NAMALWA (cell line): ENCODE measurements at places on chromosomes 2 and 18.

DNA sequence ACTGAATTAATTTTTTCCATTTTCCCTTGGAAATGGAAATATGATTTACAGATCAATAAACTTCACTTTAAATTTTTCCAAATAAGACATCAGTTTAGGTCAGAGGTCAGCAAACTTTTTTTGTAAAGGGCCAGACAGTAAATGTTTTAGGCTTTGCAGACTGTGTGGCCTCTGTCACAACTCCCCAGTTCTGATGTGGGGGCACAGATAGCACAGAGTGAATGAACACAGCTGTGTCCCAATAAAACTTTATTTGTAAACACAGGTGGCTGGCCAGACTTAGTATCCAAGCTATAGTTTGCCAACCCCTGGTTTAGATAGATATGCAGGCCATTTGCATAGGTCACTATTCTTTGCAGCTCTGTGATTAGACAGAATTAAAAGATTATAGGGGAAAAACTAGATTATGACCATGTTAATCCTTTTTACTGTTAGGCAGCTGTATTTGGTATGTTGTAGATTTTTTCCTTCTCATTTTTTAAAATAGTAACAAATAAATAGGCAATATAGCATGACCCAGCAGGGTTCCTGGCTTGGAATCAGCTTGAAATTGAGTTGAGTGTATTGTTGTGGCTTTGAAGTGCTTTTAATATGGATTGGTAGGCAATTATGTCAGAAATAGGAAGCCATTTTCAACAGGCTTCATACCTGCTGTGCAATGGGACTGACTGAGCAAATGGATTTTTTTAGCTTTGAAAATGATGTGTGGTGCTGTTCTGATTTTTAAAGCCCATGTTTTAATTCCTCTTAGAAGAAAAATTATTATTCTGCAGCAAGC, 59.7 kb downstream of the WDSUB1 start:
- DNase-seq, result peak; percentile 23

DNA sequence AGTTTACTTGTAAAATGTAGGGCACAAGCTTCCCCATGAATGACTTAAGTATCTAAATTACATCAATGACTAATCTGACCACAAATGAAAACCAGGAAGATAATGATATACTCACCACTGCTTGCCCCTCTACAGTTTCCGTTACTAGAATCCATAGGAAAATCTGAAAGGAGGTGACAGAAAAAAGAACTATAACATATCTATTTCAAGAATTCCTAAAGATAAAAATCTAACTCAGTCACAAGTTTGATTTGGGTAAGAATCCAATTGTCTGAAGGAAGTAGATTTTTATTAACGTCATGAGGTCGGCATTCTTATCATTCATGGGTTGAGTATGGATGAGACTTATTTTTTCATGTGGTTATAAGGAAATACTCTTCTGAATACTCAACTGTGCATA, 7.8 kb downstream of the FRZB start:
- DNase-seq, result no peak

- no peak for DNase-seq
Measured at GRCh38 chr2:102436323-102436722, 13.4 kb downstream of the IL18RAP start.

- DNase-seq, result no peak
Measured at GRCh38 chr2:132701810-132702209, 31.8 kb upstream of the LYPD1 start.

GRCh38 chr2:106602042-106602441, 114.9 kb downstream of the CD8B2 start:
- DNase-seq, result no peak

DNA sequence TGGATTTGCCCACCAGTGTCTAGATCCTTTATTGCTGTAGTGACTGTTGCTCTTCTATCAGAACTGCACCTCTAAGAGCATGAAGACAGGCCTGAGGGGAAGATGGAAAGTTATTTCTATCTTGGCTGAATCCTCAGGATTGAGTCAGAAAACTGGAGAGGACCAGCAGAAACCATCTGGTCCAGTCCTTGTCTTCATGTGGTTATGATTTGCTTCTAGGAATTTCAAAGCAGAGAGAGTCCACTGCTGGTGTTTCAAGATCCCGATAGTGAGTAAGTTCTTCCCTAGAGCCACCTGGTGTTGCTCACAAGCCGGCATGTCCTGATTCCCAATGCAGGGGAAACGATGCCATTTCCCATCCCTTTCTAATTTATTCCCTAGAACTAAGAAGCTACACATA, 84.2 kb downstream of the NCKAP5 start:
- DNase-seq, result no peak

- no peak for DNase-seq
Measured at GRCh38 chr2:132729522-132729921, 59.5 kb upstream of the LYPD1 start.

GRCh38 chr2:169320561-169320960, 41.8 kb downstream of the LRP2 start:
- no peak for DNase-seq

DNA sequence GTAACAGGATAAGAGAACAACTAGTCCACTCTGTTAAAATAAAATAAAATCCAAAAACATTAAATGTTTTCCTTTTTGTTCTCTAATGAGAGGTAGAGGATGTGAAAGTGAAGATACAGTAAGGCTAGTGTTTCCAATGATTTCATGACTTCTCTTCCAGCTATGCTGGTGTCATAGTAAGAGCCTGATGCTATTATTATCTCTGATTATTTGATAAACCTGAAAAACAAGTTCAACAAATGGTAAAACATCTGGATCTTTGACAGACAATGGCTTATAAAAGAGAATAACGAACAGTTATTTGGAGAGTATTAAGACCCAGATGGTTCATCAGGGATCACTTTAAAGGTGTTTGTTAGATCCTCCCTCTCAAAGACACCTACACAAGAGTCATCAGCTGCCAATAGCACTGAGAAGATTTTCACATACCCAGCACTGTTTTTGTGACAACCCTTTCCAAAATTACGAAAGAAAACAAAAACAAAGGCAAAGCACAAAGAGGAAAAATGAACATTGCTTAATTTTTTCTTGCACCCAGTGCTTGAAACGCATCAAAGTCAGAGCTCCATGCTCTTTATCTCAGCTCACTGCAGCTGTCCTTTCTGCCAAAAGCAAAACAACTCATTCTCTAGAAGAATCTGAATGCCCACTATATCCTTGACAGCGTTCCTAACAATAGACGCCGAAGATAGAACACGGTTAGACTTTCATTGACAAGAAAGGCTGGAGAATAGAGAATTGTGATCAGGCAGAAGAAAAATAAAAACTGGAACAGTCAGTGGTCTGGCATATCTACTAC, 168.6 kb downstream of the SLC8A1 start:
- DNase-seq, result peak; percentile 21

DNA sequence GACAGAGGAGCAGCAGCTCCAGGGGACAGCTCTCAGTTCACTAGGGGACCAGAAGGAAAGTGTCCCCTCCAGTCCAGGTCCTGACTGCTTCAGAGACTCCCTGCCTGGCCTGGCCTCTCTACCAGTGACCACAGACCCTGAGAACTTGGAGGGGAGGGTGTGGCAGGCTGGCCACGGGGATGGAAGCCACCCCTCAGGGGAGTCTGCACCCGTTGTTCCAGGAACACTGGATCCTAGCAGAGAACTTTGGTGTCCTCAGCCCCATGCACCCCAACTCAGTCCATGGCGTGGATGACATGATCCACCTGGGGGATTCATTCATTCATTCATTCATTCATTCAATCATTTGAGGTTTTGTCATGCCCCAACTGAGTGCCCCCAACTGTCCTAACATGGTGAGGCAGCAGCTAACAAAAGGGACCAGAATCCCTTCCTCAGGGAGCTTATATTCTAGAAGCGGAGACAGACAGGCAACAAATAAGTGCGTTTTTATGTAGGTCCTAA, 31.9 kb downstream of the MYO7B start:
- DNase-seq, result no peak

DNA sequence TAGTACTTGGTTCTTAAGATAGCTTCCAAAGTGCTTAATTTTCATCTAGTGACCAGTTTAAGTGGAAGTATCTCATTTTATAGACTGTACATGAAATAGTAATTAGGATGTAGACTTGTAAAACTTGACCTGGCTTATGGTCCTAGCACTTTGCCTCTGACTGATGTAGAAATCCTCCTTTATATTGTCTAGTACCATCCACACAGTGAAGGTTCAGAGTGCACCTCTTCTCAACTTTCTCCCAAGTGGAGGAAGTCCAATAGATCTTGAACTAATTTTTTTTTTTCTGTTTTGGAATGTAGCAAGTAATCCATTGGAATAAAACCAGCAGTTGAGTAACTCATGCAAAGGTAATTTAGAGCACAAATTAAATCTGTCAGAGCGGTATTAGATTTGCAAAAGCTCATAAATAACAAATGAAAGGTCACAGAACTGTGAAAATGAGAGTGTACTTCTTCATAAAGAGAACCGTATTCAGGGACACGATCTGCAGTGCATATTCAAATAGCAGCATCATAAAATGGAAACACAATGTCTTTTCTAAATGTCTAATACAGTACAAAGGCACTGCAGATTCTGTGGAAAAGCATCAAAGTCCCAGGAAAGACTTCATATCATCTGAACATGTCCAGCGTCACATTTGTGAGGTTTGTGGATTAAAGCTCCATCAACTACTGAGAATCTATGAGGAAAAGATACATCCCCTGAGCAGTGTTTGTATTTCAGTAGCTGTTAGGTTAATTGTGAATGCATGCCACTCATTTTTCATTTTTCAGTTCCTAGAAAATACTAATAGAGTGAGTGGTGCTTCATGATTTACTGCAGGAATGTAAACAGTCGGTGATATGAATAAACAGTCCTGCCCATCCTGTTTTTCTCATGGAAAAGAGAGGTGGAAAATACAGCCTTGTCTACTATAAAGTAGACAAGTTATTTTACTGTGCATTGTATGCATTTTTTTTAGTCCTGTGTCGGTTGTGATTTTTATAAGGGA, 100.7 kb downstream of the LYPD6 start:
- no peak for DNase-seq

GRCh38 chr2:159204381-159205144, 81.9 kb downstream of the WDSUB1 start:
- no peak for DNase-seq

GRCh38 chr2:51597086-51597485, 565.2 kb upstream of the NRXN1 start:
- peak; percentile 23 for DNase-seq

DNA sequence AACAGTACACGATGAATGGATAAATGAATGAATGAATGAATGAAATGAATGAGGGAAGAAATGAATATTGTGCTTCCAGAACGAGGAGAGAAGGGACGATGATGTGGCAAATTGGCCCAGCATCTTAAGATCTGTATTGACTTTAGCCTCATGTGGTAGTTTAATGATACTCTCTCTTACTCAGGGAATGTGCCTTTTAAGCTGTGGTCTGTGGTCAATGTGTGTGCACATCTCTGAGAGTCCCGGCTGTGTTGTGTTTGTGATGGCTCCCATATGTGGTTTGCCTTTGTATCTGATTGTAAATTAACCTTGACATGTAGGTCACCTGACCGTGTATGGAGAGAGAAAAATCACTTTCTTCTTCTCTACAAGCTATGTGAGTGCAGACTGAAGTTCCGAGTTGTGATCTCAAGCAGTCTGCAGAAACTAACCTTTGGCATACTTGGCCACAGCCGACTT, 91.2 kb downstream of the NEDD4L start:
- no peak for DNase-seq

DNA sequence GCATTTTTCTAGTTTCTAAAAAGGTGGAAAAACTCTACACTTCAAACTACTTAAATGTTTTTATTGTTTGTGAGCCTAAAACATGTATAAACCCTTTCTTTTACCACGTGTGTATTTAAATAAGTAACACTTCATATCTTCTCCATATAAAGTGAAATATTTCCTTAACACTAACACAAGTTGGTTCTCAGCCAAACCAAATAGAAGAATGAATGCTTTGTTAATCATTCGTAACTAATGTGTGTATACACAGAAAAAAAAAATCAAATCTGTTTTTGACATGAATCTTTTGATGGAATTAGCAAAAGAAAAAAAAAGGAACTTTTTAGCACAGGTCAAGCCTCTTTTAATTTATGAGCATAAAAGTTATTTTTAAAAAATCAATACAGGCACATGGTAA, 89.3 kb downstream of the EHBP1 start:
- no peak for DNase-seq

GRCh38 chr2:63257473-63257872, 206.8 kb downstream of the OTX1 start:
- DNase-seq, result no peak

DNA sequence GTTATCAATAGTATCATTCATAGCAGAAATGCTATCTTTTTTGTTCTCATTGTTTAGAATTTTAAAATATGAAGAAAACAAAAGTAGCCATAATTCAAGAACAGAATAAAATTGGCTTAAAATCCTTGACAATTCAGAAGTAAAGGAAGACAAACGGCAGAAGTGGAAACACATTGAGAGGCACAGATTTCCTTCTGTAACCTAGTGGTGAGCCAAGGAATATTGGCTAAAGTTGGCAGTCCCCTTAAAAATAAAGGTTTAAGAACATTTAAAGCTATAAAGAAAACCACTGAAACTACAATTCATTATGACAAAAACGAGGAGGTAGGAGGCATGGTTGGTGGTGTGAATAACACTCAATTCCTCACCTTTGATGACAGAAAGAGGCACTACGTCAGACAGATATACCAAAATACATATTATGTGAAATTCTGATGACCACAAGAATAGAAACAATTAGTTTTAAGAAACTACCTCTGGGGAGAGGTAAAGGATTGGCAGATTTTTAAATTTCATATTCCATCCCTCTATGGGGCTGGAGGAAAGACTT, 42.3 kb downstream of the SFT2D3 start:
- no peak for DNase-seq
